ENCODE measurements at places on chromosomes 11 and 22. TPM values are rescaled to one million over a fixed set of nuclear protein-coding genes. Genes with fewer than 3 reads are reported as not detected.

EXPH5 gene
- total RNA-seq, result under 0.01 TPM

KCTD14 gene
- total RNA-seq, result 0.48 TPM

INPPL1 gene
- 80.4 TPM for total RNA-seq

TREH gene
- not detected for total RNA-seq

SCGB2A2 gene
- total RNA-seq, result not detected

ACRV1 gene
- not detected for total RNA-seq

APOBEC3F gene
- total RNA-seq, result 5.9 TPM

CALCA gene
- total RNA-seq, result not detected
